Stimulated activated CD4-positive, alpha-beta T cell treated with anti-CD3 and anti-CD28 coated beads, Interleukin-15, amount 100 ng/mL, for 48 hours (primary cell): ENCODE measurements at places on chromosomes 16 and 17.

- DNase-seq, result no peak
Measured at GRCh38 chr17:82094931-82095776, 2.9 kb downstream of the FASN start.

DNA sequence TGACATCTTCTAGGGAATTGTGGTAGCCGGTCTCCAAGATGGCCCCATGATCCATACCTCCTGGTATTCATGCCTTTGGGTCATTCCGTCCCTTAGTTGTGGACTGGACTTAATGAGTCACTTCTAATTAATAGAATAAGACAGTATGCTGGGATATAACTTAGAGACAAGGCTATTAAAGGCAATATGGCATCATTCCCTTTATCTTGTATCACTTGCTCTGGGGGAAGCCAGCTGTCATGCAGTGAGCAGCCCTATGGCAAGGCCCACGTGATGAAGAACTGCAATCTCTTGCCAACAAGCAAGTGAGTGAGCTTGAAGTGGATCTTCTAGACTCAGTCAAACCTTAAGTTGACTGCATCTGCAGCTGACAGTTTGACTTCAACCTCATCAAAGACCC, 97.8 kb upstream of the MED13 start:
- DNase-seq, result no peak

DNA sequence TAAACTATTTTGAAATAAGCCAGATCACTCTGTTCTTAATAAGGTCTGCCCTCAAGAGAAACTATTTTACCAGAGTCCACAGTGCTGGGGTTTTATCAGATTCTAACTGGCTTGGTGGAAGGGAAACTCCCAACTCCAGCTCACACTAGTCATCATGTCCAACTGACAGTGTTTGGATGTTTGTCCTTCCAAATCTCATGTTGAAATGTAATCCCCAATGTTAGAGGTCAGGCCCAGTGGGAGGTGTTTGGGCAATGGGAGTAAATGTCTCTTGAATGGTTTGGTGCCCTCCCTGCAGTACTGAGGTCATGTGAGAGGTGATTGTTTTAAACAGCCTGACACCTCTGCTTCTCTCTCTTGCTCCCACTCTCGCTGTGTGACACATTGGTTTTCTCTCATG, 1301.0 kb upstream of the CDH8 start:
- no peak for DNase-seq

DNA sequence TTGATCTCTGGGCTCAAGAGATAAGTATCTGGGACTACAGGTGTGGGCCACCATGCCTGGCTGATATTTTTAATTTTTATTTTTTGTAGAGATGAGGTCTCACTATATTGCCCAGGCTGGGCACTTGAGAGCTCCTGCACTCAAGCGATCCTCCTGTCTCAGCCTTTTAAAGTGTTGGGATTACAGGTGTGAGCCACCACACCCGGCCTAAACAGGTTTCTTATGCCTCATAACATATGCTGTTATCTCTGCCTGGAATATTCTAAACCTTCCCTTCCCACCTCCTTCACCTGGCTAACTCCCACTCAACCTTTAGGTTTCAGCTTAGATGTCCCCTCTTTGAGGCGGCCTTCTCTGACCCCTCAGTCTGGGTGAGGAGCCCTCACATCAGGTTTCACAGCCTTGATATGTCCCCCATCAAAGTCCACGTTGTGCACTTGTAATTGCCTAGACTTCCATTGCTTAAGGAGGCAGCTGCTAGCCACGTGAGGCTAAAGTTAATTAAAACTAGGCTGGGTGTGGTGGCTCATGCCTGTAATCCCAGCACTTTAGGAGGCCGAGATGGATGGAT, 8.6 kb upstream of the CNP start:
- no peak for DNase-seq

- no peak for DNase-seq
Measured at GRCh38 chr16:19691161-19691711, 26.8 kb downstream of the KNOP1 start.
